Mucosa of descending colon (tissue), 3 donors: ENCODE measurements at places on chromosomes 13 and 19. TPM values are rescaled to one million over a fixed set of nuclear protein-coding genes. Genes with fewer than 3 reads are reported as not detected.
A peak's percentile ranks its signal among the peaks of the same experiment; 100 is the strongest.

DNA sequence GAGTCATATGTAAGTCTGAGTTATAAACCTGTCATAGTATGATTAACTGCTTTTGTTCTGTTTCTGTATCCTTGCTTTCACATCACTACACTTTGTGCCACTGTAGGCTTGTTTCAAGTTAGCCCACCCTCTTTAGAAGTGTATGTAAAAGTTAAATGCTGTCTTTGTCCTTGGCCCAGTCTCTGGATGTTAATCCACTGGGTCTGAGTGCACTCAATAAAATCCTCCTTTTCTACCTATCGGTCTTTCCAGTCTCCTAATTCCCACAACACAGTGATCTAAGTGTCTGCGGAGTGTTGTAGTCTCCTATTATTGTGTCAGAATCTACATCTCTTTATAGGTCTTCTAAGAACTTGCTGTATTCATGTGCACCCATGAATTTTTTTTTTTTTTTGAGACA is 14.1 kb downstream of the ZNF429 start:
- no peak for DNase-seq

DNA sequence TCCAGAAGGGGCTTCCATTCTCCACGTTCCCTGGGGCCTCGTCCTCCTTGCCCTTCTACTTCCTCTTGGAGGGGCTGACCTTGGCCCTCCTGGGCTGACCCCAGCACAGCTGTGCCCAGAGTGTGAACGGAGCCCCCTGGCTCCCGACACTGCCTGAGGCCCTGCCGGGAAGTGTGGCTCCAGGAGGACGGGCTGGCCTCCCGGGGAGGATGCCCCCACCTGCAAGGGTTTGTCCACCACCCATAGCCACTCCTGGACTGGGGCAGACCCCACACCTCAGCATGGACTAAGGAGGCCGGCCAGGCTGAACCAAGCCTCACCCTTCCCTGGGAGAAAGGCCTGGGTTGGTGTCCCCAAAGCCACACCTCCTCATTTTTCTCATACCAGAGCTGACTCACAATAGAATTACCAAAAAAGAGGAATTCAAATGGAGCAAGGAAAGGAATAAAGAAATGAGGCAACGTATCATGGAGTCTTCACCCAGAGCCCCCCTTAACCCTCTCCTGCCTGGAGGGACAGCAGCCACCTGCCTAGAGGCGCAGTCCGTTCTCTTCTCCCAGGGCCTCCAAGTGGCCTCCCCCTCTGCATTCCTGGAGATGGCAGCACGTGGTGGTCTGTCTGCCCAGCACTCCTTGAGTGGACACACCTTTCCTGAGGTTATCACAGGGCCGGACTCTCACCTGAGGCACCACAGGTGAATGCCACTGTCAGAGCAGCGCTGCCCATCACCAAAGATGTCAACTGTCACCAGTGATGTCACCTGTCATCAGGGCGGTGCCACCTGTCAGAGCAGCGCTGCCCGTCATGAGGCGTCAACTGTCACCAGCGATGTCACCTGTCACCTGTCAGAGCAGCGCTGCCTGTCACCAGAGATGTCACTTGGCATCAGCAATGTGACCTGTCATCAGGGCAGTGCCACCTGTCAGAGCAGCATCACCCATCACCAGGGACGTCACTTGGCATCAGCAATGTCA is 3.1 kb upstream of the C13orf46 start:
- DNase-seq: peak; percentile 44

DNA sequence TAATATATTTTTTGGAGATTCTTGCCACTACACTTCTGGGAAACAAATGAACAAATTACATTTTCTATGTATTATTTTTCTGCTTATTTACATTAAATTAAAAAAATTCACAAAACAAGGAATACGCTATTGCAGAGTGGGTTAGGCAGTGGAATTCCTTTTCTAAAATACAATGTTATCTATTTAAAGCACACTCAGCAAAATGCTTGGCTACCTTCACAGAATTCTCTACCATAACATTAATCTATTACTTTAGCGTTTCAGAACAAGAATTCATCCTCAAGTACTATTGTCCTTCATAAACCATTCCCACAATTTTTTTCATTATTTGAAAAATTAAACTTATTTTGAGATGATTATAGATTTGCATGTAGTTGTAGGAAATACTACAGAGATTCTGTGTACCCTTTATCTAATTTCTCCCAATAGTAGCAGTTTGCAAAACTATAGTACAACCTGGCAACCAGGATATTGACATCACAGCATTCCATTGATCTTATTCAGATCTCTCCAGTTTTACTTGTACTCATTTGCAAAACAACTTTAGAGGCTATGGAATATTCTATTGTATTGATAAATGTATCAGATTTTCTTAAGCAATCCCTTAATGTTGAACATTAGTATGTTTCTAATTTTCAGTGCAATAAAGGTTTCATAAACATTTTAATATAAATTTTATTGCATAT is 120.9 kb downstream of the DLEU7 start:
- DNase-seq: no peak

- peak; percentile 81 for DNase-seq
Measured at GRCh38 chr19:12665281-12665573, 1.3 kb downstream of the MAN2B1 start.

- no peak for DNase-seq
Measured at GRCh38 chr19:11131471-11131870, 24.1 kb downstream of the SPC24 start.

GRCh38 chr13:86510792-86511191 is 711.6 kb upstream of the SLITRK6 start:
- no peak for DNase-seq

DNA sequence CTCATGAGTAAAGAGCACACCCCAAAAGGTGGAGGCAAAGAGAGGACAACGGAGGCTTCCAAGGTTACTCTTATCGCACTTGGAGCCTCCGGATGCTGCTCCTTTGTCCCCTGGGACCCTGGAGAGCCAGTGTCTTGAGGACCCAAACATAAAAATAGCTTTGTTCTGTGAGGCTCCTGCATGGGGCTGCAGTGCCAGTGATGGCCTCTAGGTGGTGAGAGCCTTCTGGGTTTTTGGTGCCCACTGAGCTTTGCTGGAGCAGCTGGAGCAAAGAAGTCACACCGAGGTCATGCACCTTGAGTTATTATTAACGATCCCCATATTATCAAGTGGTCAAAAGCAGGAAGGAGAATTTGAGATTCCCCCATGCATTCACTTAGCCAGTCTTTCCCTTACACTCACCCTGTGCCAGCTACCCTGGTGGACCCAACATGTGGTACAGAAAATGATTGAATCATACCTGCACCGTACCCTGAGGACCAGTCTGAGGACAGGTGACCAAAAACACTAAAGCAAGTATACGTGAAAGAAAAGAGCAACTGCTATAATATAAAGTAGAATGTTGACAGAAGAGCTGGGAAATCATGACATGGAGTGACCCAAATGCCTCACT is 41.5 kb downstream of the ZNF682 start:
- no peak for DNase-seq

GRCh38 chr19:3120611-3121276 is 15.1 kb upstream of the GNA15 start:
- peak; percentile 50 for DNase-seq

Gene FREM2
- 1.3 TPM for total RNA-seq

Gene ASF1B
- total RNA-seq: 21.7 TPM
